ENCODE measurements at places on chromosomes 16 and 17.

GRCh38 chr17:1232786-1233185, 37.5 kb upstream of the BHLHA9 start:
- no peak for DNase-seq

DNA sequence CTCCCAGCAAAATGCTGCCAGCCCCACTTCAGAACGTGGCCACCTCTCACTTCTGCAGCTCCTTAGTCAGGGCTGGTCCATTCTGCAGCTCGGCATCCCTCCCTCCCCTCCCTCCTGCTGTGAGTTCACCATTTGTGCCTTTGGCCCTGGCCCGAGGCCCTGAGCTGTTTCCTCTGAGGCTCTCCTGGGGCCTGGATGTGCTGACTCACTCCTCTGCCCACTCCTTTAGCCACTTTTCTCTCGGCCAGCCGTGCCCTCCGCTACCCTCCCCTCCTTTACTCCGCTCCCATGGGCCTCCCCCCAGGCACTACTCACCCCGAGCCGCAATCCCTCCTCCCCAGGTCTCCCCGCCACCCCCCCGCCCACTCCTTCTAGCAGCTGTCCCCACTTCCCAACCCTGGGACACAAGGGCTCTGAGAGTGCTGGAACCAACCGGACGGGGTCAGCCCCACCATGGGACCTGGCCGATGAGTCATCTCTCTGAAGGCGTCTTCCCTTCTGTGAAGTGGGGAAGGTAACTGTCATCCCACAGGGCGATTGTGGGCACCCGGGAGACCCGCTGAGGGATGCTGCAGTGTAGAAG, 11.5 kb downstream of the KCNG4 start:
- no peak for DNase-seq

- no peak for DNase-seq
These were observed 211.7 kb downstream of the C16orf78 start for GRCh38 chr16:49585143-49585832.

DNA sequence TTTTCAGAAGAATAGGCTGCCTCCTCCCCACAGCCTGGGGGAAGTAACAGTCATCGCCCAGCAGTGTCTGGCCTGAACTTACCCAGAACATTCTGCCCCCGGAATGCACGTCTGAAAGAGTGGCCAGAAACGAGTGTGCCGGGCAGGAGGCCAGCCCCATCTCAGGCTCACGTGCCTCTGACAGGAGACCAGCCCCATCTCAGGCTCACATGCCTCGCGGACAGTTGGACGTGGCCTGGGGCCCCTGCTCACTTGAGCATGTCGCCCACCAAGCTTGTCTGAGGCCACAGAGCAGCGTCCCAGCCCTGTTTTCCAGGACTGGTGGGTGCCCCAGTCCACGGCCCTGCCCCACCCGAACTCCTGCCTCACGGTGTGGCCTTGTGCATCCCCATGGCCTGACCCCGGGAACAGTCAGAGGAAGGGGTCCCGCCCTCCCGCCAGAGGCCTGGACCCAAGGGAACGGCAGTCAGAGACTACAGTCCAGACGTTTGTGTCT, 16.3 kb upstream of the CDH15 start:
- DNase-seq = no peak

DNA sequence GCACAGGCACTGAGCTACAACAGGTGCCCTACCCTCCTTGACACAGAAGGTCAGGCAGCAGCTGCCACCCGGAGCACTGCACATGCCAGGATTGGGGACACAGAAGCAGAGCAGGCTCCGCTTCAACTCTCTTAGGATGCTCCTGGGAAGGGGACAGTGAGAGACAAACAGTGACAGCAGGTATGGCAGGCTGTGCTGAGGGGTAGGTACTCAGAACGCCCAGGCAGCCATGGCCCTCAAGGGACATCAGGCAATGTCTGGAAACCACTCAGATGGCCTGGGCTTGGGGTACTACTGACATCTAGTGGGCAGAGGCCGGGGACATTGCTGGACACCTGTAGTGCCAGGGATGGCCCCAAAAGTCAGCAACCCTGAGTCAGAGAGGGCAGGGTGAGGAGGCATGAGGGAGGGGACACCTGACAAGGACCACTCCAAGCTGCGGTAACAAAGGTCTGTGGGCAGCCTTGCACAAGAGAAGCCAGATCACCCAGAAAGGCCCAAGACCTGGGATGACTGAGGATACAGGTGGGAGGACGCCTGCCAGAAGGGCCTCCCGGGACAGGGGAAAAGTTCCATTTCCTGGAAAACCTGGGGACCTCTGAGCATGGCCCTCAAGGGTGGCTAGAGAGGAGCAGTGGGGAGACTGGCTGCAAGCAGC, 21.2 kb downstream of the PEMT start:
- DNase-seq = no peak

DNA sequence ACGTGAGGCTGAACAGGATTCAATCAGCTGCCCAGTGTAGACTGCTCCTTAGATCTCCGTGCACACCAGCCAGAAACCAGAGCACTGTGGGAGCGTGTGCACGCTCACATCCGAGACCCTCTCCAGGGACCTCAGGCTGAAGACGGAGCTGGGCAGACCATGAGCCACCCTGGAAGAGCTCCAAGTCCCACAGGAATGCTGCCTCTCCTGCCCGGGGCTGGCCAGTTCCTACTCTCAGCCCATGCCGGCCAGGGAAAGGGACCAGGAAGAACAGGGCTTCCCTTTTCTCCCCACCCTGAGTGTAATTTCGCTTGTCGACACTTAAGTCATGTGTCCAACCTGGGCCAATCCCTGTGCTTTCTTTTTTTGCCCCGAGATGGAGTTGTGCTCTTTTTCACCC, 6.9 kb downstream of the ALYREF start:
- no peak for DNase-seq

DNA sequence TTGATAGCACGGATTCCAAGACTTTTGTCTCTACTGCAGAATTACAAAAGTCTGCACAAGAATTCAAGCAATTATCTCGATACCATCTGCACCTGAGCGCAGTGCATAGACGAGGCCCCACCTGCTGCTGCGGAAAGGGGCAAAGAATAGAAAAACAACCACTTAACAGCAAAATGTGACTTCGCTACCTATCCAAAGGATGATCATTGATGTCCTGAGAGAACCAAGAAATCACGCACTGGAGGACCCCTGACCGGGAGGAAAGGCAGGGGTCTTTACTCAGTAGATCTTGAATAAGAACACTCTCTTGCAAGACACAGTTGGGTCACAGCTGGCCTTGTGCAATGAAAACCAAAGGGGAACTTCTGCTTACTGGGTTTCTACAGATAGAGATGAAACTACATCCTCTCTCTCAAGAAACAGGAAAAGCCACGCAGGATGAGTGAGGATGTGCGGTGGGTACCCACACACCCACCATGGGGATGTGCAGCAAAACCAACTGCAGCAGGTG, 147.4 kb upstream of the RPH3AL start:
- DNase-seq = no peak

DNA sequence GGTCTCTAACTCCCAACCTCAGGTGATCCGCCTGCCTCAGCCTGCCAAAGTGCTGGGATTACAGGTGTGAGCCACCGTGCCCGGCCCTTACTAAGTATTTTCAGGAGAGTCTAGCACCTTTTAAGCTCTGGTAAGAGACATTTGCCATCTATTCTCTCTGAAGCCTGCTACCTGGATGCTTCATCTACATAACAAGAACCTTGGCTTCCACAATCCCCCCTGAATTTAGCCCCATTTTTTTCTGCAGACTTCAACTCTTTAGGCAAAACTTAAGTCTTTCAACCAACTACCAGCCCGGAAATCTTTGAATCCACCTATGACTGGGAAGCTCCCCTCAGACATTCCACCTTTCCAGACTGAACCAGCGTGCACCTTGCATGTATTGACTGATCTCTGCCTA, 14.0 kb upstream of the UBE2I start:
- no peak for DNase-seq

GRCh38 chr16:24541233-24541933, 2.0 kb downstream of the RBBP6 start:
- DNase-seq = no peak

DNA sequence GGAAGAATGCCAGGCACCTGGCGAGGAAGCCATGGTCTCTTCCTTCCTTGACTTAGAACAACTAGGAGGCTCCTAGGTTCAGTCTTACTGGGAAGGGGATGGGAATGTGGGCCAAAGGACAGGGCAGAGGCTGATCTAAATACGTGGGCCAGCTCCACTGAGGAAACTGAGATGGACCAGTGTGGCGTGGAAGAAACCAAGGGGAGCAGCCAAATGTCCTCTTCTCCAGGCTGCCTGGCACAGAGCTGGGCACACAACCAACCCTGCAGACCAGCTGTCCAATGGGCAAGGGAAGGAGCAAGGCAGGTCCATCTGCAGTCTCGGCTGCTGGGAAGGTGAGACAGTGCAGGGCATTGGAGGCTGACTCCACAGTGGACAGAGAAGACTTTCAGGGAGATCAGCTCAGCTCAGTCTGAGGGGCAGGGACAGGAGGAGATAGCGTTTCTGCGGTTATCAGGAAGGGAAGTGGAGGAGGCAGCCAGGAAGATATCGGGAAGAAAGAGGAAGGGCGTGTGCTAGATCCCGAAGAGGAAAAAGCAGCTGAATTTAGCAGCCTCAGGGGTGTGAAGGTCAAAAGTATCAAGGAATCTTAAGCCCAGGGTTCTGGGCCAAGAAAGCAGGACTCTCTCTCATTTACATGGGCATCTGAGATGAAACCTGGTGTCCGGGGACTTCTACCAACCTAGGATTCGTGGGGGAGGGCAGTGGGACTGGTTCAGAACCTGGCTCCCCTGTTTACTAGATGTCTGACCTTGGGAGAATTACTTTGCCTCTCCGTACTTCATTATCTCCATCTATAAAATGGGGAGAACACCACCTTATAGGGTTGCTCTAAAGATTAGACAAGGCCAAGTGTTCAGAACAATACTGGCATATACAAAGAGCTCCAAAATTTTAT, 1.8 kb downstream of the KIFC3 start:
- no peak for DNase-seq

DNA sequence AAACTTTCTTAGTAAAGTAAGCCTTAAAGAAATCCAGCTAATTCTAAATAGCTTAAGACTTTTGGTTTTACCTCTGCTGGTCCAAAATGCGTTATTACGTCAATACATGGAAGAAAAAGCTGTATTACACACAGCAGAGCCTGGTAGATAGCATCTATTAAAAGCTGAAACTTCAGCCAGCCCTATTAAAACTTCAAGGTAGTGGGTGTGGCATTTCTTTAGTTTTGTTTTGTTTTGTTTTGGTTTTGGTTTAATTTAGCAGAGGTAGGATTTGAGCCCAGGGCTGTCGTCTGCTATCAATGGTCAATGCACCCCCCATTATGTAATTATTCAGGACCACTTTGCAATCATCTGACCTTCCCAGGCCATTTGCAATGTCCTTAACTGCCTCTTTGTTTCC, 318.4 kb upstream of the MAF start:
- DNase-seq = no peak

GRCh38 chr17:27540318-27541101, 84.3 kb downstream of the KSR1 start:
- DNase-seq = no peak

DNA sequence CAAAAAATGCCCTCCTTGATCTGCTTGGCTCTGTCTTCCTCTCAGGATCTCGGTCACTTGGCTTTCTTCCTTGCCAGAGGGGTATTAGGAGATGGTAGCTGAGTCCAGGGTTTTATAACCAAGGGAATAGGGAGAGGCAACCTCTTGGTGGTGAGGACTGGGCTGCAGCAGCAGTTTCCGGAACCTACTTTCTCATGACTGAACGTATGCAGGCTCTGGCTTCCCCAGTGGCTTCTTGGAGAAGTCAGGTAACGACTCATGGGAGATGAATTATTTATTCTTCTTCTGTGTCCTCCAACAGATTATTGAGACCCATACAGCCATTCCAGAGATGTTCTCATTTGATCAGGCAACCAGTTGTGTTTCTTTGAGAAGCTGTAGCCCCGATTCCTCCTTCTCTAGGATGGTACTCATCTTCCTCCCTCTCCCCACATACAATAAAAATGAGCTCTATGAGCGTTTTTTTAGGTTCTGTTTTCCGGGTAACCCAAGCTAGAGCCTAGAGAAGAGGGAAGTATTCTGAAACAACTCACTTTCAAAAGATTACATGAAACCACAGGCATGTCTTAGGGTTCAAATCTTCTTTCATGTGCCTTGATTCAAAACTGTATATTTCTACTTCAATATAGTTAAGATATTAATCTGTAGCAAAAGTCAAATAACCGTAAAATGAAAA, 22.3 kb upstream of the DHX40 start:
- no peak for DNase-seq

- no peak for DNase-seq
These were observed 295.3 kb downstream of the SOX9 start for GRCh38 chr17:72416054-72416675.

- no peak for DNase-seq
These were observed 480.4 kb downstream of the CDH8 start for GRCh38 chr16:61555718-61556441.

GRCh38 chr16:53219795-53220454, 165.1 kb downstream of the CHD9 start:
- DNase-seq = no peak

GRCh38 chr17:17675416-17675815, 5.8 kb upstream of the RAI1 start:
- no peak for DNase-seq

GRCh38 chr16:61544165-61544564, 492.1 kb downstream of the CDH8 start:
- DNase-seq = no peak

GRCh38 chr16:67666032-67666551, 458 bp downstream of the ENKD1 start:
- DNase-seq = no peak

DNA sequence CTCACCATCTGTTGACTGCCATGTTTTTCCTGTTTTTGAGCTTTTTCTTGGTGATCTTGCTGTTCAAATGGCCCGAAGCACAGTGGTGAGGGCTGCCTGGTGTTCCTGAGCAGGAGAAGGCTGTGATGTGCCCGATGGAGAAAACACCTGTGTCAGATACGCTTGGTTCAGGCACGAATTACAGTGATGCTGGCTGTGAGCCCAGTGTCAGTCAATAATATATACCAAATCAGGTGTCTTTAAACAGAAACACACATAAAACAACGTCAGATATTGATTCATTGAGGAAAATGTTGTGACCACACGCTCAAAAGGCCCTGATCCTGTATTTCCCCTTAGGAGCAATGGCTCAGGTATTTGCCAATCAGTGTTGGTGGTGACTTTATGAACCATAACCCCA, 111.7 kb downstream of the SDR42E1 start:
- DNase-seq = no peak

DNA sequence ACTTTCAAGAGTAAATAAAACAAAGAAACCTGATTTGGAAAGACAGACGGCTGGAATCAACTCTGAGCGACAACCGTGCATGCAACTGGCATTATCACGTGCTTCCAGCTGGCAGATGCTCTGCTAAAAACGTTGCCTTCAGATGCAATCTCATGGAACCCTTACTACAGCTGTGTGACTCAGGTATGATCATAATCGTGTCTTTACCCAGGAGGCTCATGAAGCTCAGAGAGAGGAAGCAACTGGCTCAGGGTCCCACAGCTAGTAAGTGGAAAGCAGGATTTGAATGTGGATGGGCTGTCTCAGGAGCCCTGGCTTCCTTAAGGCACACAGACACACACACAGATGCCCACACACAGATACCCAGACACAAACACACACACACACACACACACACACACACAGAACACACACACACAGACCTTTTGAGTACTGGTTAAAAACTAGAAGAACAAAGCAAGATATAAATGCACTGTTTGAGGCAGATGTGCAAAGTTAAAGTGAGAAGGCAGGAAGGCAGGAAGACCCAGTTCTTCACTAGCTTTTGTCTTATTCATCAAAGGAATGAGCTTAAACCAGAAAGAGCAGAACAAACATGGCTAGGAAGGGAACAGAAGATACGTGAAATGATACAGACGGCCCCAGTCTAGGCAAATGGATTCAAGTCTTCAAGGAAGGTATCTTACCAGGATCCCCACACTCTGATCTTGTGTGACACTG, 275.2 kb downstream of the MAF start:
- DNase-seq = no peak

GRCh38 chr17:65243838-65244625, 106.9 kb downstream of the RGS9 start:
- DNase-seq = no peak

Data from T-helper 2 cell (primary cell).